ENCODE measurements at places on chromosomes 3 and 15.

DNA sequence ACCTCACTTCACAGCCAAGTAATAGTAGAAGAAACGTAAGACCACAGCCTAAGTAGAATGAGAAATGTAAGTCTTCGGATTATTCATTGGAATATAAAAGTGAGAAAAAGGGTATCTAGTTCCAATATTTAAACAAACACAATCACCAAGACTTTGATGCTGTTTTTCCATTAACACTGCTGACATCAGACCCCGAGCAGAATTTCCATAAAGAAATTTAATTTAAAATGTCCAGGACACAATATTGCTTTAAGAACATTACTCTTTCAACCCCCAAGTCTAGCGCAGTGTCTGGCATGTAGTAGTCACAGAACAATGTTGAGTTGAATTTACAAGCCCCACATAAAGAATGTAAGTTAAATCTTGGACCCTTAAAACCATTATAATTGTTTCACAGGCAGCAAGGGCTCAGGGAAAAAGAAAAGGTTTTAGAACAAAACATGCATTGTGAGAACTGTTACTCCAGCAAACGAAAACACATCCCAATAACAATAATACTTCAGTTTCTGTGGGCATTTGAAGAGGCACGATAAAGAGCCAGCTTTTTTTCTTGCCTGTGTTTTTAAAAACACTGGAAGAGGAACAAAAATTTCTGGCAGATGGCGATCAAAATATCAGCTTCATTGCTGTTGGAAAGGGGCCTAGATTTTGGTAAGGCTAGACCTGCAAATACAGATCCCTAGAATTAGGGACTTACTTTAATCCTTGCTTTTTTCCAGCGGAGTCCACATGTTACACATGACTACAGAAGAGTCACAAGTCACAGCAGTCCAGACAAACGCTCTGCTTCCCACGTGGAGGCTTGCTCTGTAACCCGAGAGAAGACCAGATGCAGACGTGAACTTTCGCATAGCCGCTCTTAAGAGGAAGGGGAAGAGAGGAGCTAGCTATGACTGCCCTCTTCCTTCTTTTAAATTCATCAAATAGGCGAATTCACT lies 77.9 kb upstream of the IGSF10 start:
- DNase-seq = no peak

DNA sequence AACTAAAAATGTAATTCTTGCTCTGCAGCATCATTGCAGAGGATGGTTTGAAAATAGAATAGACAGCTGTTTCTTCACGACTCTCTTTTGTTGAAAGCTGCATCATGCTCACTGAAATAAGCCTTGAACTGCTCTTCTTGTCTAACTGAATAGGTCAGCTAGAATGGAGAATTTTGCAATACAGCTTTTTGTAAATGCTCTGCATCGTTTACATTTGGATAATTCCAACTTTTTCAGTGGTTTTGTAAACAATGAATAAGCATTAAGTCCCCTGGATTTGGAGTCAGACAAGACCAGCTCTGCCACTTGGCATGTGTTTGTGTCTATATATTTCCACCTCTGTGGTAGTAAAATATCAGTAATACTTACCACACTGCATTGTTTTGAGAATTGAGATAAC lies 95.2 kb downstream of the PLSCR2 start:
- DNase-seq = no peak

DNA sequence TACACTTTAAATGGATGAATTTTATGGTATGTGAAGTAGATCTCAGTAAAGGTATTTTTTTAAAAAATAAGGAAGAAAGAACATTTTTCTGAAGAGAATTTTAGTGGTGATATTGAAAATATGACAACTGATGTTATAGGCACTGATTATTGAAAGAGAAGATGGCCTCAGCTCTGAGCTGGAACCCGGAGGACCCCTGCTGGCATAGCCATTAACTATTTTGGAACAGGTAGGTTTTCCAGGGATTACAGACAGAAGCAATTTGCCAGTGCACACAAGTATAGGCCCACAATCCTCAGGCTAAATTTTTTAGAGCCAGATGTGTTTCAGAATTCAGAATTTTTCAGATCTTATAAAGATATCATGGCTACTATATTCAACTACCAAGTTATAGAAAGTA lies 315.9 kb upstream of the GPR149 start:
- no peak for DNase-seq

- DNase-seq = no peak
These were observed 361.2 kb downstream of the DIPK2A start for GRCh38 chr3:144332868-144333267.

- DNase-seq = no peak
These were observed 517.1 kb downstream of the EPHA3 start for GRCh38 chr3:89624494-89624893.

- no peak for DNase-seq
These were observed 66.7 kb downstream of the RFX7 start for GRCh38 chr15:56176996-56177395.

- no peak for DNase-seq
These were observed 307.8 kb downstream of the GABRG3 start for GRCh38 chr15:27278761-27279160.

- no peak for DNase-seq
These were observed 26.6 kb downstream of the SEMA7A start for GRCh38 chr15:74406992-74407705.

- DNase-seq = no peak
These were observed 1.7 kb downstream of the MEIS2 start for GRCh38 chr15:37098468-37099318.

GRCh38 chr3:38555926-38556325 lies 59.8 kb downstream of the EXOG start:
- no peak for DNase-seq

- DNase-seq = no peak
These were observed 36.9 kb downstream of the SENP8 start for GRCh38 chr15:72155003-72155621.

DNA sequence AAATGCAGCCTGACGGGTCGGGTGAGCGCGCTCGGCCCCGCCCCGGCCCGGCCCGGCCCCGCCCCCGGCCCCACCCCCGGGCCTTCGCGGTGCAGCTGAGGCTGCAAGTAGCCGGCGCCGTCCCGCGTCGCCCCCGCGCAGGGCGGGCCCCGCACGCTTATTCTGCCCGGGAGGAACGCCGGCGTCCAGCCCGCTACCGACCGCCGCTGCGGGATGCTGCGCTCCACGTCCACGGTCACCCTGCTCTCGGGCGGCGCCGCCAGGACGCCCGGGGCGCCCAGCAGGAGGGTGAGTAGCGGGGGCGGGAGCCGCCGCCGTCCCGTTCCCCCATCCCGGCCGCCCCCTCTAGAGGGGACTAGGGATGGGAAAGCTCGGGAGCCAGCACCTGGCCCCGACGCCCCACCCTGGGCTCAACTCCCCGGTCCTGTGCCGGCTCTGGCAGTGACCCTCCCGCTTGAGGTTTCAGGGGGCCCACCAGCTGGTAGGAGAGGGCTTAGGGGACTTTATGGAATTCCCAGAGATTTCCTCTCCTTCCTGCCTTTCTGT lies at the start of gene MYZAP:
Gene MYZAP, plus strand, starts transcription at position 83 of the 546 bp plus-strand sequence. Its CDS starts 131 bp downstream, at position 214.
- DNase-seq = peak; percentile 21

- DNase-seq = no peak
These were observed 254.7 kb downstream of the CACNA2D3 start for GRCh38 chr3:54376939-54377578.

DNA sequence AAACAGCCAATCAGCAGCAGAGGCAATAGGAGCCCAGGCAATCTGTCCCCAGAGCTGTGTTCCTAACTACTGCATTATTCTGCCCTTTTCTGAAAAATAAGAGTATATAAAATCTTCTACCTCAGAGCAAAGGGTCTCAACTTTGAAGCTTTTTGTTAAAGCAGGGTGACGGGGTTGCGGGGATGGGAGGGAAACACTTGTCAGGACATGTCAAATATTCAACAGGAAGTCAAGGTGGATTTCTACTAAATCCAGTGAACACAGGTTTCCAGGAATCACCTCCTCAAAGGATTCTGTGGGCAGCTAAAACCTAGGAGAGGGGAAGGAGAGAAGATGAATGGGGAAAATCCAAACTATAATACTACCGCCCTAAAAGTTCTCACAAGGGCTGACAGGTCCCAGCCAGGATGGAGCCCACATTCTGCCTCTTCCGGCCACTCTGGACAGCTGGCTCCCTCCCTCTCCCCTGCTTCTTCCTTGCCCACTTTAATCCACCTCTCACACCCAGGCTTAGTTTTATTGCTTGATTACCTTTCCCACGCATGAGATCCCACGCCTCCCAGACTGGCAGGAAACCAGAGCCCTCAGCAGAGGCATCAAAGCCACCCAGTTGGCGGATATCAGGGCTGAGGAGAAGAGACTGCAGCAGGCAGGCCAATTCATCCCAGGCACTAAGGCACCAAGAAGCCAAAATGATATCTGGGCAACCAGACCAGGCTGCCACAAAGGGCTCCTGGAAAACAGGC lies 77.2 kb downstream of the OSBPL10 start:
- no peak for DNase-seq

DNA sequence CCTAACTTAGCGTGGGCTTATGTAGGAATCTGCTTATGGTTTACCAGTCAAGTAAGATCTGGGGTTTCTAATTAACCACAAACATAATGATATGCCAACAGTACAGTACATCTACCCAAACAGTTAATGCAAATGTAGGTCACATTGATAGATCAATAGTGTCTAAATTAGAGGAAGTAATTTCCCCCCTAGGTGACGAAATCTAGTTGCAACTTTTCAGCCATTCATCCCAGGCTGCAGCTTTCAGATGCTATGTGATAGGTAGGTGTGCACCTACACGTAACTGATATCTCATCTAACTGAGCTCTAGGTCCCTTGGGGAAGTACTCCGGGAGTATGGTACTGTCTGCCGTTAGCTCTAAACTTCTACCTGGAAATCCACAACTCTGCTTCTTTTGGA lies 57.2 kb downstream of the CRTC3 start:
- DNase-seq = no peak

DNA sequence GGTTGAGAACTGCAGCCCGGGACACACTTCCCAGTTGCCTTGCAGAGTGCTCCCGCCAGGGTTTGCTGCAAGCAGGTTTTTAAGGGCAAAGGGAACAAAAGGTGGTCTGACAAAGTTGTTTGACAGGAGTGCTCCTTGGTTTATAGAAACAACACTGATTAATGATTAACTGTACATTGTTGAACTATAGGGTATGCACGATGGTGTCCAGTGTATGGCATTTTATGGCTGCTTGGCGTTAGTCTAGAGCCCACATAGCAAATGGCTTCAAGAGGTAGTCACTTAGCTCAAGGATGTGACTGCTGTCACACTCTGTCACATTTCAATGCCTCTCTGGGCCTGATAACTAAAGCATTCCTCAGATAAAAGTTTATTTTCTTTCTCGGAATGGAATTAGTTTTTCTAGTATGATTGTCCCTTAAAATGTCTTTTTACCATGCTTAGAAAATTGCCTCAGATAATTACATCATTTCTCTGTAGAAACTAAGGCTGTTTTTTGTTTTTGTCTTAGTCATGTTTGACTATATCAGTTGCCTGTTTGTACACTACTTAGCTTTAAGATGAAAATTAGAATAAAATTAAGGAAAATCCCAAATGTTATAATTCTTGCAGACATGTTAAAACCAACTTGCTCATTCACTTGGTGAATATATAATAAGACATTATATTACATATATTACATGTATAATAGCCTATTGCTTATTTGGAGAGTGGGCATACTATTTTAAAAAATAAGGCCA lies 61.3 kb upstream of the GATM start:
- DNase-seq = no peak

DNA sequence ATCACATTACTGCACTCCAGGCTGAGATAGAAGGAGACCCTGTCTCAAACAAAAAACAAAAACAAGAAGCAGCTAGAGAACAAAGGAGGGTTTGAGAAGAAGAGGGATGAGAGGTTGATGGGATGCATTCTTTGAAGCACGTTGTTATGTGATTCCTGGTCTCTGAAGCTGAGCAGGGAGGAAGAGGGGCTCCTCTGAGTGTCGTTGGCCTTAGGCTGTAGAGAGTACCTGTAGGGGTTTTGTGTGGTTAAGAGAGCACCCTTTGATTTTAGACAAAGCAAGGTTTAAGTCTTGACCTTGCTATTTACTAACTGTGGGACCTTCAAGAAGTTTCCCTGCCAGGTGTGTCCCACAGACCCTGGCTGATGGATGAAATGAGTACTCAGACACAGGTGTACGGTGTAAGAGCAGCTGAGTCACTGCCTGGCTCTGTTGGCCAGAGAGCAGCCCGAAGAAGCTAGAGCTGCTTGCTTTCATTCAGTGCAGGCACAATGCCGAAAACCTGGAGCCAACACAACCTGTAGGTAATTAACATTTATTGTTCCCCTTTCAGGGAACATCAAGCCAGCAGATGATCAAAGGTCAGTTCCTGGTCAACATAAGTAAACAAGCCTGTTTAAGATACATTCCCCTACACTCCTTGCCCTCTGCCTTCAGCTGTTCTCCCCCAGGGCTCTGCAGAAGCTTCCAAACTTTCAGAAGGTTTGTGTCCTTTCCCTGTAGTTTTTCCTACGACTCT lies 67.2 kb downstream of the LRRK1 start:
- DNase-seq = no peak

- no peak for DNase-seq
These were observed 1.6 kb downstream of the LINGO1 start for GRCh38 chr15:77630956-77631744.

DNA sequence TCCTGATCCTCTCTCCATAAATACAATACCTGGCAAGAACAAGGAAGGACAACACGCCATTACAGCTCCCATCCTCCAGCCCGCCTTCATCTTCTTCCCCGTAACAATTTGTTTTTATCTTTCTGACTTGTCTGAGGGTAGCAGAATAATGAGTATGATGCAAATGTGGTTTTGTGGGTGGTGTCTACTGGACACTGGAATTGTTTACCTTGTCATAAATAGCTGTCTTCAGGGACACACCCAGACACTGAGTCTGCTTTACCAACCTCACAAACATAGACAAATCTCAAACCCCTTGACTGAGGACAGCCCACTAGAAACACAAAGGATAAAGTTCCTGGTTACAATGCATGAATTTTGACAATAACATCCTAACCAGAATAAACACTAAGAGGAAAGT lies 13.4 kb downstream of the WDR72 start:
- no peak for DNase-seq

DNA sequence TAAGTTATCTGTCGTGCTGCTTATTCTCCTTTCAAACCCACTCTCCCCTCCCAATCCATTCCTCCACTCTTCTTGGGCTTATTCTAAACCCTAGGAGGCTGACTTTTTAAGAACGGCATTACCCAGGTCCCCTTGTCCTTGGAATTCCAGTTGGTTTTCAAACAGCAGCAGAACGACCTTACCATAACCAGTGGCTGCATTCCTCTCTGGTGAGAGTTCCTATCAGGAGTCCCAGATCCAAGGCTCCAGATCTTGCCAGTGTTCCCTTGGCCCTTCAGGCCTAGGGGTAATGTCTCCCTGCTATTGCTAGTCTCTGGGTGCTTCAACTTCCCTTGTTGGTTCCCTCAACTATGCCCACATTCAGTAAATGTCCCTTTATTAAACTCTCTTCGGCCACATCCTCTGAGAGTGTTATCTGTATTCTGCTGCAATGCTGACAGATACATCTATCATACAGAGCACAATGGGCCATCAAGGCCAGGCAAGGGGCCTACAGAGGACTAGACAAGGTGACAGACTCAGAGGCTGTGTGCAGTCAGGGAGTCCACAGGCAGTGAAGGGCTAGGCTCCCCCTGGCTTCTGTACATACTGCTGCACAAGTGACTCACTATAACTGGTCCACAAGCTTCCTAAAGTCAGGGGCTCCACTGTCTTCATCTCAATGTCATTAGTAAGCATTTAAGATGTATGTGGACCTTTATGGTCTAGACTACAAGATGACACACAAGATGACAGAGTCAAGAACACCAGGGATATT lies 10.1 kb downstream of the LYSMD2 start:
- no peak for DNase-seq

- no peak for DNase-seq
These were observed 54.2 kb downstream of the DTWD1 start for GRCh38 chr15:49675041-49675440.

- no peak for DNase-seq
These were observed 34.9 kb upstream of the SLC25A36 start for GRCh38 chr3:140906785-140907184.

Measured in stimulated activated CD4-positive, alpha-beta T cell treated with anti-CD3 and anti-CD28 coated beads, Interleukin-1b, Interleukin-23, amount 100 ng/mL, for 4 hours (primary cell).